ENCODE measurements at places on chromosomes 3 and 15.

DNA sequence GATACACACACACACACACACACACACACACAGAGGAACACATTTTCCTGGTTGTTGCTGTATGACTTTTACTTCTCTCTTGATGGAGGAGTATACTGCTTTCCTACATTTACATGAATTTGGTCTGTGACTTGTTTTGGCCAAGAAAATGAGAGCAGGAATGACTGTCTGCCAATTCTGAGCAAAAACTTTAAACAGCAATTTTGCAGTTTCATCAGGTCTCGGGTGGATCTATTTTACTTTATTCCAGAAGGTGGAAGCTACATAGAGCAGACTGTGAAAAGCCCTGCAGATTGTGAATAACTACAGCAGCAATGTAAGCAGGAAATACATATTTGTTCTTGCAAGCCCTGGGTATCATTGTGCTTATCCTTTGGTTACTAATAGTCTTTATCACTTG lies 1350.0 kb upstream of the EPHA6 start:
- no peak for DNase-seq

- DNase-seq: no peak
Measured at GRCh38 chr3:191873736-191874135, 412.8 kb downstream of the PYDC2 start.

GRCh38 chr15:90407871-90408317 lies 19.9 kb downstream of the IQGAP1 start:
- DNase-seq: no peak

- no peak for DNase-seq
Measured at GRCh38 chr3:195524171-195524896, 18.8 kb downstream of the PPP1R2 start.

DNA sequence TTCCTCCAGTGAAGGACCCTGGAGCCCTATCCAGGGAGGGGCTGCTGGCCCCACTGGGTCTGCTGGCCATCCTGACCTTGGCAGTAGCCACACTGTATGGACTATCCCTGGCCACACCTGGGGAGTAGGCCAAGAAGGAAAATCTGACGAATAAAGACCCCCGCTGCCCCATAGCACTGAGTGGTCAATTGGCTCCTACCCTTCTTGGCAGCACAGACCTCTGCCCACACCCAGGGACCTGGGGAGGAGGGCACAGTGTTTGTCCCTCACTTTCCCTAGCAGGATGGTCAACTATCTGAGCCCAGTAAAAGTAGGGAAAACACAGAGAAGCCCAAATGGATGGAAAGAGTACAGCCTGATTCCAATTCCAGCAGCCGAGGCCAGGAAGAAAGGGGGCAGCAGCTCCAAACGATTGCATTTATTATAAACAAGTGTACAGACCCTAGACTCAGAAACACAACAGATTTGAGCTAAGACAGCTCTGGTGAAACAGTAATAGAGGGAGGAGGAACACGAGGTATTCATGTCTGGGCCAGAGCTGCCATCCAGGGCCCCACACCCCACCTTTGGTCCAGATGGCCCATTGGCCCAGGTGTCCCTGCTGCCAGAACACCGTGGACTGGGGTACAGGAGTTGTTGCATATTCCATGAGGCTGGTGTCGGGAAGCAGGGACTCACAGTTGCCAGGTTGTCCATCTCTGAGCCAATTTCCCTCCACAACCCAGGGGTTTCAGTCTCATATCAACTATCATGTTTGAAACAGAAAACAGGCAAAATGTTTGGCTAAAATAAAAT lies 21.1 kb downstream of the ATRIP start:
- no peak for DNase-seq

GRCh38 chr3:196431181-196432136 lies 768 bp downstream of the UBXN7 start:
- no peak for DNase-seq

DNA sequence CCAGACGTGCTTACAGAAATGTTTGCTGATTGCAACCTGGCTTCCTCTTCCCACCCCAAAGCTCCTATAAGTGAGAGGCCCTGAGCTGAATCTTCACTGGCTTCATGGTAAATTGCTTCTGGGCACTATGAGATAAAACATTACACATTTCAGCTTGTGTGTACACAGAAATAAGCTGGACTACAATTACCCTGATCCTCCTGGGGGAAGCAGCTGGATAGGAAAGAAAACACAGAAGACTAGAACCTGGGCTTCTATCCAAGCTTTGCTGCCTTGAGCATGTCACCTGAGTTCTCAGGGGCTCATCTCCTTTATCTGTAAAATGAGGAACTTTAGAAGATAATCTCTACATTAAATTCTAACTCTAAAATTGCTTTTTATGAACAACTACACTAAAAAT lies 40.3 kb downstream of the THBS1 start:
- DNase-seq: no peak

GRCh38 chr3:8563146-8563545 lies 61.5 kb downstream of the LMCD1 start:
- DNase-seq: no peak

DNA sequence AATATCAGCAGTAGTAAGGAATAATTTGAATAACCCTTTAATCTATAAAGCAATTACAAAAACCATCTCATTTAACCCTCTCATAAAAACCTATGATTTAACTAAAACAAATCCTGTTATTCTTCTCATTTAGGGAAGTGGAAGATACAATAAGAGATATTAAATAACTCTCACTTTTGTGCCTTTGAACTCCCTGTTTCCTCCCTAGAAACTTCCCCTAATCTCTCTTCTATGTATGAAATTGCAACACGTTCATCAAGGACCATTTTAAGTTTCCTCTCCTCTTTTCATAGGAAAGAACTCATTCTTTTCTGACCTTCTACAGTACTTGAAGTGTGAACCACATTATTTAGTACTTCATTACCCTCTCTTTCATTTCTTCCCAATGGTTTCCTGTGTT lies 18.8 kb upstream of the FAM81A start:
- DNase-seq: no peak

DNA sequence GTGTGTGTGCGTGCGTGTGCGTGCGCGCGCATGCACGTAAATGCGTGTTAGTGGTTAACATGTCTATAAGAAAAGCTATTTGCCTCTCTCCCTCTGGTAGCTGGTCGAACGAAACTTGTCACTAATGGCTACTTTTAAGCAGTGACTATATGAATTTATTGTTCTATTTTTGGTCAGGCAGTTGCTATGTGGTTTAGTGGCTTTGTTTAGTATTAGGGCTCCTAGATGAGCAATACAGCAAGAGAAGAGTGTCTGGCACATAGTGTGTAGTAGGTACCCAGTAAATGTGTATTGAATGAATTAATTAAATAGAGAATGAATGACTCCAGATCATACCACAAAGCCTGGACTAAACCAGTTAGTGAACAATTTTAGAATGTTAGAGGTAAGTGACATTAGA lies 171.6 kb downstream of the PPM1L start:
- no peak for DNase-seq

GRCh38 chr3:140035871-140036270 lies 100.9 kb downstream of the CLSTN2 start:
- DNase-seq: no peak

DNA sequence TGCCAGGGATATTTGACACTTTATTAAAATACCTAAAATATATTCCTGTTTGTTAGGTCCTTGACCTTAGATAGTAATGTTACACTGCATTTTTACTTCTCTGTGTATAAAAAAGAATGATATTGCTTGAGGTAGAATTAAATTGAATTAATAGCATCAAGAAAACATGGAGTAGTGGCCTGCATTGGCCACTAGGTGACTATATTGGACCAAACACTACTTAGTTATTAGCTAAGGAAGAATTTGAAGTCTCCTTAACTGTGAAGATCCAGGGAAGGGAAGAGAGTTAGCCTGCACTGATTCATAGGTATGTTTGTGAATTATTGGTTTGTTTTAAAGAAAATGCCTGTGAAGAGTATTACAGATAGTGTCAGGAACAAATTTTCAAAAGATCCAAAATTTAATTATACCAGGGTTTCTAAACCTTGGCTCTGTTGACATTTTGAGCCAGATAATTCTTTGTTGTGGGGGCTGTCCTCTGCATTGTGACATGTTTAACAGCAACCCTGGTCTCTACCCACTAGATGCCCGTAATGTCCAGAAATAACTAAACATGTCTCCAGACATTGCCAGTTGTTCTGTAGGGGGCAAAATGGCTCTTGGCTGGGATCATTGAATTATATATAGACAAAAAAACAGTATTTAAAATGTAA lies 103.6 kb upstream of the THSD4 start:
- no peak for DNase-seq

DNA sequence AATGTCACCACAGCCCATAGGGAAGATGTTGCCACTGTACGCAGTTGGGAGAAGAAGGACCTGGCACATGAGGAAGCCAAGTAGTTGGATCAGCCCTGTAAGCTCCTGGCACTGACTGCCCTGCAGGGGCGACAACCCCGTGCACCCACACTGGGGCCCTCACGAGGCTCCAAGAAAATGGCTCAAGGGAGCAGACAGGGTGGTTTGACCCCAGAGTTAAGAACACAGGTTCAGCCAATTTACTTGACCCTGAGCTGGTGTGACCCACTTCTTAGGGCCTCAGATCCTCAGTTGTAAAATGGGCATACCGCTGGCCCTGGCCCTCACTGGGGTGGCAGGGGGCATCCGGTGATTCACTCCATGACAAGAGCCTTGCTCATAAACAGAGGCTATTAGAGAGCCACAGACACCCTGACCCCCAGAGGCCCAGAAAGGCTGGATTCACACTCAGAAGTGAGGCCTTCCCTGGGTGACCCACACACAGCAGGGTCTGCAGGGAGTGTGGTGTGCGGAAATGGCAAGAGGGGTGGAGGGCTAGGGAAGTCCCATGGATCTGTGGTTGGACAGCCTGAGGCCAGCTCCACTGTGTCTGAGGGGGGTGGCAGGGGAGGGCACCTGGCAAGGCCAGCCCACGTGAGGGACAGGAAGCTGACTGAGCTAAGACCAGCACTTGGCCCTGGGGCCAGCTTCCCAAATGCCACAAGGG lies 1.7 kb upstream of the HHATL start:
- no peak for DNase-seq

- DNase-seq: no peak
Measured at GRCh38 chr3:81851176-81851575, 89.7 kb upstream of the GBE1 start.

- no peak for DNase-seq
Measured at GRCh38 chr15:57827971-57828370, 121.5 kb downstream of the POLR2M start.

GRCh38 chr15:58425185-58425584 lies 6.6 kb upstream of the LIPC start:
- no peak for DNase-seq

- DNase-seq: no peak
Measured at GRCh38 chr15:93290618-93290946, 201.6 kb upstream of the RGMA start.

- no peak for DNase-seq
Measured at GRCh38 chr3:195128255-195129071, 142.5 kb downstream of the XXYLT1 start.

DNA sequence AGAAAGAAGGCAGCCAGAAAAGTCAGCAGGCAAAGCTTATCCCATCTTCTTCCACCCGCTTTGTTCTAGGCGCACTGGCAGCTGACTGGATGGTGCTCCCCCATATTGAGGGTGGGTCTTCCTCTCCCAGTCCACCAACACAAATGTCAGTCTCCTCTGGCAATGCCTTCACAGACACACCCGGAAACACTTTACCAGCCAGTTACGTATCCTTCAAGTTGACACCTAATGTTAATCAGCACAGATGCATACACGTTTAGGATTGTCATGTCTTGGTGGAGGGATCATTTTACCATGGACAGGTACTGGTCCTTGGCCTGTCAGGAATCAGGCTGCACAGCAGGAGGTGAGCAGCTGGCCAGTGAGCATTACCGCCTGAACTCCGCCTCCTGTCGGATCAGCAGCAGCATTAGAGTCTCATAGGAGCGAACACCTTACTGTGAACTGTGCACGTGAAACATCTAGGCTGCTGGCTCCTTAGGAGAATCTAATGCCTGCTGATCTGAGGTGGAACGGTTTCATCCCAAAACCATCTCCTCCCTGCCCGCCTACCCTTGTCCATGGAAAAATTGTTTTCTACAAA lies 59.1 kb upstream of the PYDC2 start:
- no peak for DNase-seq

DNA sequence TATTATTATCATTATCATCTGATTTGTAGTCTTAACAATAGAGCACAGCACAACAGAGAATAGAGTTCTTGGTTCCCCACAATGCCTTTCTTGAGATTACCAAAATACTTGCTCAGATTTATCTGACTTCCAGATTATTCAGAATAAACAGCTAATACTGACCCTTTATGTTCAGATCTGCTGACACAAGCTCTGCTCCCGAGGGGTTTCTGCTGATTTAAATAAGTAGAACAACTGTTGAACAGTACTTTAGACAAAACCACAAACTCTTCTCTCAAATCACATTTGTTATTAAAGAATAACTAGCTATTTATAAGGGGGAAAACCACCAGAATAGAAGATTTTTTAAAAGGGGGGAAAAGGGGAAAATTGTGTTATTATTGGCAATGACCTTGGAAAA lies 380.2 kb upstream of the ATP11B start:
- DNase-seq: no peak

- DNase-seq: no peak
Measured at GRCh38 chr3:128845119-128845777, 34.2 kb upstream of the ACAD9 start.

- DNase-seq: no peak
Measured at GRCh38 chr3:192879346-192880031, 38.2 kb downstream of the MB21D2 start.

DNA sequence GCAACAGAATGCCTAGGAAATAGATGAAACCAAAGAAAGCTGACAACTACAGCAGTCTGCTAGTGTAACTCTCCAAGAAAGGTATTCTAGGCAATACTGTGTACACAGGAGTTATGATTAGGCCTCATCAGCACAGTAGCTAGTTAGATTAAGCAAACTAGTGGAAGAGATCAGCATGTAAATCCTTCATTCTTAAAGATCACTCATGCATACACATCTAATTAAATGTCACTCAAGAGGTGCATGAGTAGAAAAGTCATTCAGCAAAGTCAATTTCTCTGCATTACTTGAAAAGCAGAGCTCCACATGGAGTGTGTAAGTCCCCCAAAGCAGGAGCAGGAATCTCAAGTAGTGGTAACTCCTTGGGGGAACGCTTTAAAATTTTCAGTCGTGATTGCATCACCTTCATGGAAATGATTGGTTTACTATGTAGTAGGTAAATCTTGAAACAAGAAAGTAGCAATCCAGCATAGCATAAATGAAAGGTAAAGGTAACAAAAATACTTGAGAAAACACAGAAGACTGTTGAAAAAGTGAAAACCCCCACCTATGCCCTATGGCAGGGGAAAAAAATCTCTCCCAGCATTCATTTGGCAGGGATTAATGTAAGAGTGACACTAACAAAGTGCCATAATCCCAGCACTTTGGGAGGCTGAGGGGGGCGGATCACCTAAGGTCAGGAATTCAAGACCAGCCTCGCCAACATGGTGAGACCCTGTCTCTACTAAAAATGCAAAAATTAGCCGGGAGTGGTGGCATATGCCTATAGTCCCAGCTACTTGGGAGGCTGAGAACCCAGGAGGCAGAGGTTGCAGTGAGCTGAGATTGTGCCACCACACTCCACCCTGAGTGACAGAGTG lies 29.4 kb upstream of the PPIB start:
- no peak for DNase-seq

DNA sequence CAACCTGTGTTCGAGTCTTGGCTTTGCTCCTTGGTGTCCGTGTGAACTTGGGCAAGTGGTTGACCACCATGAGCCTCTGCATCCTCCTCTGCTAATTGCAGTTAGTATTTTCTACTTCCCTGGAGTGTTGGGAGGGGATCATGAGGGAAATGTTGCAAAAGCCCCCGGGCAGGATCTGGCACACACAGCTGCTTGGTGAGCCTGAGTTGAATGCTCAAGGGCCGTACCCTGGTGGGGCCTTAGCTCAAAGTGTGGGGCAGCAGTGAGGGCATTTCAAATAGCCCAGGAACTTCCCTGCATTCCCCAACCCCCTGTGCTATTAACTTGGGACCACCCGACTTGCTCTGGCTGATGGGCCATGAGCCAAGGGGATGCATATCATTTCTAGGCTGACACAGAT lies 94.9 kb upstream of the SLC6A11 start:
- no peak for DNase-seq

Measured in T-helper 22 cell (primary cell).